ENCODE measurements at places on chromosomes 1 and 21. TPM values are rescaled to one million over a fixed set of nuclear protein-coding genes. Genes with fewer than 3 reads are reported as not detected.

CELA3B gene
- not detected for total RNA-seq

GSTM4 gene
- 20.7 TPM for total RNA-seq

EDEM3 gene
- 19.9 TPM for total RNA-seq

MYOC gene
- total RNA-seq: not detected

AIM2 gene
- 0.36 TPM for total RNA-seq

MATN1 gene
- total RNA-seq: 2.5 TPM

AGTRAP gene
- 21.3 TPM for total RNA-seq

CRYZL1 gene
- total RNA-seq: 30.5 TPM

IFI44L gene
- 19.5 TPM for total RNA-seq

OR2T2 gene
- not detected for total RNA-seq

CR1L gene
- total RNA-seq: not detected

NECTIN4 gene
- 0.22 TPM for total RNA-seq

DNA sequence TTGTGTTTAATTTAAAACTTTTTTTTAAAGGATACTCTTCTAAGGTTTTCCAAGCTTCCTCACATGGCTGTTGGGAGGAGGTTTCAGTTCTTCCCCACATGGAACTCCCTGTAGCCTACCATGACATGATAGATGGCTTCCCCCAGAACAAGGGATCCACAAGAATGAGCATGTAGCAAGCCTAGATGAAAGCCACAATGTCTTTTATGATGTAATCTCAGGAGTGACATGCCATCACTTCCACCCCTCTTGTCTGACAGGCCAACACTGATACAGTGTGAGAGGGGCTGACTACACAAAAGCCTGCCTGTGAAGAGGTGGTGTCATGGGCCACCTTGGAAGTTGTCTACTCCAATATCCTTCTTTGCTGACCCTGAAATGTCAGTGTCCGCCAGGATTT is 32.0 kb downstream of the CD34 start:
- no peak for DNase-seq

DNA sequence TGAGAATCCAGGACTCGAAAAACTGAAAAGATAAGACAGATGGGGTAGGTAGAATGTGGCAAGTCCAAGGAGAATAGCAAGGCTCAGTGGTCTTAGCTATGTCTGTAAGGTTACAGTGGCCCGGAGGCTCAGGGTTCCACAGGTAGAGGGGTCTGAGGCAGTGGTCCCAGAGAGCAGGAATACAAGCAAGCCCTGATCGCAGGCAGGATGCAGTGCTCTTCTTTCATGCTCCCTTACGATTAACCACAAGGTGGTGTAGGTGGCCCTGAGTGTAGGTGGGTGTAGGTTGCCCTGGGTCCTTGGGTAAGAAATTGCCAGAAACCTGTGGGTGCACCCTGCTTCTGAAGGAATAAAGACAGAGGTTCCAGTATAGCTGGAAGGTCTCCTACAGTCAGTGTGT is 99.1 kb upstream of the RAB3GAP2 start:
- no peak for DNase-seq

- DNase-seq: no peak
Measured at GRCh38 chr1:179876300-179876715, 1.3 kb downstream of the TOR1AIP2 start.

GRCh38 chr1:31422505-31423319 is 9.7 kb downstream of the SERINC2 start:
- DNase-seq: peak; percentile 54

DNA sequence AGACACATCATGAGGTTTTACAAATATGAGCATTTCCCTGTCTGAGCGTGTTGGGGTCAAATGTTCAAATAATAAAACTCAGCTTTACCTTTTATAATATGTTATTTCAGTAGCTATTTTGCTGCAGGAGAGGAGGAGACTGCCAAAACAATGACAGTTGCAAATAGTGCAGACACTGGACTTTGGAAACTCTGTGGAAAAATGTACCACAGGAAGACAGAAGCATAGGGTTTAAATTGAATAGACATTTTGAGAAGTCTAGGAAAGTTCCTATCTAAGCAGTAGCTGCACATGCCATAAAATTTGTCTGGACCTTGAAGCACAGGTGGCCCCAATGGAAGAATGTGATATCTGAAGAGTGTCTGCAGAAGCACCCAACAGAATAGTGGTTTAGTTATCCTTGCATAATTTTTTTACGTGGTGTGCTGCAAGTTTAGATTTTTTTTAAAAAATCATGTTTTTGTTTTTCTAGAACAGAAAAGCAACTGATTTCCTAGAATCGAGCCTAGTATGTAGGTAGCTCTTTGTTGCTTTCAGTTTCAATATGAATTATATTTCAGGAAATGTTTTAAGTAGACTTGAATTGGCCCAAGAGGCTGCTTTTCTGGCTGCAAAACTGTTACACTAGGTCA is 14.0 kb upstream of the GBP5 start:
- DNase-seq: no peak

DNA sequence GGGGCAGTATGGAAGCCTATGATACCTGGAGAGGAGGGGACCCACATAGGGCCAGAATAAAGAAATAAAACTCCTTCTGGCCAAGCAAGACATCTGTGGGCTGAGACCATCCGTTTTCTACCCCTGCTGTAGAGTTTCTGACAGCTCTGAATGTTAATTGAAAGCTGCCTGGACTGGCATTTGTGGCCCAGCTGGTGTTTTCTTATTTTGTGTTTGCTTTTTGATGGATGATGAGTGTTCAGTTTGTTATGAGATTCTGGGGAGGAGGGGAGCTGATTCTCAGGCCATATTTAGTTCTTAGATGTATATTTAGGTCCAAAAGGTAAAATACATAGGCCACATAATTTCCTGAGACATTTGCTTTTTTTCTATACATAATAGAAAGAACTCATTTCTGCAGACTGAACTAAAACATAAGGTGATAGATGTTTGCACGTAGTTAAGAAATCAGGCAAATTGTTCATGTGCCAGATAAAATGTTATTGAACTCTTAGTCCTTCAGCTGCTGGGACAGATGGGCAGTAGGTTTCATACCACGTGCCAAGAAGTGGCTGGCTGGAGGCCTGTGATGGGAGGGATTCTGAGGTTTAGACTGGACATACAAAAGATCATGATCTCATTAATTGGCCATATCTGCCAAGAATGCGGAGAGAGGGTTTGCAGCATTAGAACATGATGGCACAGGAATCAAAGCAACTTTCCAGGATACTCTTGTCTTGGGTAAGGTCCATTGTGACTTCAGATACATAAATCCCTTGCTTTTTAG is 54.1 kb downstream of the DSCAM start:
- DNase-seq: no peak

GRCh38 chr1:209823143-209824041 is 4.4 kb upstream of the UTP25 start:
- no peak for DNase-seq

GRCh38 chr1:15508700-15509487 is 15.1 kb downstream of the CASP9 start:
- no peak for DNase-seq

DNA sequence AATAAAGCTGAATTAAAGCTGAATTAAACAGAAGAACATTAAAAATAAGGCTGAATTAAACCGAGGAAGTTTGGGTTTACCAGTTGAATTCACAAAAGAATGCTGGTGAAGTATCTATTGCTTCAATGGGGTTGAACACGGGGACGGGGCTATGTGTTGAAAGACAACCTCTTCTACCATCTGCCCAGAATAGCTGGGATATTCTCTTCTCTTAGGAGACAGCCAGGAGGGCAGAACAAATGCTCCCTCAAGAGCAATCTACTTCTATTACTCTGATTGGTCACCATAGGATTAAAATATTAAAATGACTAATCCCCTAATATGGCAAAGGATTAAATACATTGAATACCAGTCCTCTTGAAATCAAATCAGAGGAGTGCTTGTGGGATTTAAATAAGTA is 68.4 kb downstream of the LPGAT1 start:
- DNase-seq: no peak

- DNase-seq: no peak
Measured at GRCh38 chr1:39103328-39104157, 77.4 kb downstream of the NDUFS5 start.

DNA sequence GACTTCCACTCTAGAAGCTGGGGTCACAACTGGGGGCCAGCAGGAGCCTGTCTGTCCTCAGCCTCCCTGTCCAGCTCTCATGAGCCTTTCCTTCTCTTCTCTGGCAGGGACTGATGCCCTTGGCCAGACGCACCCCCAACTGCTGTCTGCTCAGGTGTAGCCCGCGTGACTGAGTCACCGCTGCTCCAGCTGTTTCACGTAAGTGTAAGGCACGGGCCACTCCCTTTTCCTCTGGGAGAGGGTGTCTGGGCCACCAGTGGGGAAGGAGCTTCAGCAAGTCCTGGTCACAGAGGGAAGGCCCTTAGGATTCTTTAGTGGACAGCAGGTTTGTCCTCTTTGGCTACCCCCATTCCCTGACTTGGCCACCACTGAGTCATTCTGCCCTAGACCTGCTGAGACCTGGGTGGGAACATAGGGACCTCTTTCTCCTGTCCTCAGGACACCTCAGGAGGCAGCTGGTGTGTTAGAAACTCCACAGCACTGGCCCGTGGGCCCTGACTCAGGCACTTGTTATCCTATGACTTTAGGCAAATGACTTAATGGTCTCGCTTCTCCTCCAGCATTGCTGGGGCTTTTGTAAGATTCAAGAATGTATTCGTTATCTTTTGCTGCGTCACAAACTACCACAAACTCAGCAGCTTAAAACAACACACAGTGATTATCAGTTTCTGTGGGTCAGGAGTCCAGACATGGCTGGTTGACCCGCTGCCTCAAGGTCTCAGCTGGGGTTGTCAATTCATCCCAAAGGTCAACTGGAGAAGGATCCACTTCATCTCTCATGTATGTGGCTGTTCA is 64.8 kb downstream of the FAM163A start:
- DNase-seq: no peak

GRCh38 chr1:241482761-241483250 is 36.7 kb downstream of the FH start:
- DNase-seq: no peak

- DNase-seq: no peak
Measured at GRCh38 chr1:109625601-109626560, 6.2 kb downstream of the AMPD2 start.

- DNase-seq: no peak
Measured at GRCh38 chr1:68442822-68443556, 6.8 kb downstream of the RPE65 start.
